ENCODE measurements at places on chromosomes 6 and 20.

GRCh38 chr20:48766961-48767960, 60.5 kb downstream of the PREX1 start:
- peak; percentile 26 for DNase-seq

DNA sequence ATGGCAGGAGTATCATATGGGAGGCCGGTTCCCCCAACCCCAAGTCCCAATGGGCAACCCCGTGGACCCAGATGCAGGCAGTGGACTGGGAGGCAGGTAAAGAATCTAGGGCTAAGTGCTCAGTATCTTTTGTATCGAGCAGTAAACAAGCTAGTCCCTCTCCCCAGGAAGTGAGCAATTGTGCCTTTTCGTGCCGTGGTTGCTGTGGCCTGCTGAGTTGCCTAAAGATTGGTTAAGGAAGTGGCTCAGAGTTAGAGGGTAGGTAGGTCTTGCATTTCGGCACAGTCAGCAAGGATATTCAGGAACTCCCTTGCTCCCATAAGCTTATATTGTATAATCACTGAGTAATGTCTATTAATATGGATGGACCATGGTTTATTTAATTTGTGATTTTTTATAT, 1.3 kb upstream of the DNAH8 start:
- DNase-seq, result peak; percentile 75

DNA sequence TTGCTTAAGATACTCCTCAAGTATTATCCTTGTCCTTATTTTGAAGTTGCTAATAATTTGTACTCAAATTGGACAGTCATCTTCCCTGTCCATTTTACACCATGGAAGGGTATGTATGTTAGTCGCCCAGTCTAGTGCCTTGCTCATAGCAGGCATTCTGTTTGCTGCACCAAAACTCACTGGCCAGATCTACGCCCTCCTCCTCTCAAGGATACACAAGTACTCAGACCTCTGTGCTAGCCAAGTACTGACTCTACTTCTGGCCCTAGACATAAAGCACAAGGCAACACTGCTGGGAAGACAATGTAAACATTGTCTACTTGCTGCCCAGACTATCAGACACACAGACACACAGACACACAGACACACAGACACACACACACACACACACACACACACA, 57.7 kb downstream of the DNAAF9 start:
- DNase-seq, result no peak

- peak; percentile 12 for DNase-seq
Observed at GRCh38 chr6:125314009-125314581, 12.3 kb upstream of the HDDC2 start.

- no peak for DNase-seq
Observed at GRCh38 chr20:5989539-5989938, 39.1 kb downstream of the MCM8 start.

- no peak for DNase-seq
Observed at GRCh38 chr6:85192186-85192585, 257.7 kb upstream of the NT5E start.

DNA sequence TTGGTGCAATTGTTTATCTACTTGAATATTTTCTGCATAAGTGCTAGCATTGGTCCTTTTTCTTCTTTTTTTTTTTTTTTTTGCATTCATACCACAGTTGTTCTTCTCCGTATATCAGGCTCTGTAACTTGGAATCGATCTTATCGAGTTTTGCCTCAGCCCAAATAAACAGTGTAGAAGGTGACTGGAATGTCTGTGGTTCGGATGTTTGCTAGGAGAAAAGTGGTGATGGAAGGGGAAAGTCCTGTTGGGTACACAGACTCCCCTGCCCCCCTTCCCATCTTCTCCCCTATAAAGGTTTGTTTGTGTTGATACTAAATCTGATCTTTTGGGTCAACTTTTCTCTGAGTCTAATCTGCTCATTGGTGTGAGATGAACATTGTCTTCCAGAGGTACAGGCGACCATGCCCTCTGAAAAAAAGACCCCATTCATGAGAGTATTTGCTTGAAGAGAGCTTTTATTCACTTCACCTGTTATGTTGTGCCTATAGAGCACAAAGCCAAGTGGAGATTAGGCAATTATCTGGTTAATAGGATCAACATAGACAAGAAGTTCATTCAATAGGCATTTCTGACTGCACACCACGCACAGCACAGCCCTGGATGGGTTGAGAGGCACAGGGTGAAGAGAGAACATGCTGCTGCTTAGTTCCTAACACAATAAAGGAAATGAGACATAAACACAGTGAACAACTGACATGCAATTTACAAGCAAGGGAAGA, 620.0 kb downstream of the PKHD1 start:
- DNase-seq, result no peak

- no peak for DNase-seq
Observed at GRCh38 chr6:135215563-135215962, 34.5 kb downstream of the MYB start.

GRCh38 chr6:98920904-98921431, 26.8 kb downstream of the FBXL4 start:
- DNase-seq, result no peak

DNA sequence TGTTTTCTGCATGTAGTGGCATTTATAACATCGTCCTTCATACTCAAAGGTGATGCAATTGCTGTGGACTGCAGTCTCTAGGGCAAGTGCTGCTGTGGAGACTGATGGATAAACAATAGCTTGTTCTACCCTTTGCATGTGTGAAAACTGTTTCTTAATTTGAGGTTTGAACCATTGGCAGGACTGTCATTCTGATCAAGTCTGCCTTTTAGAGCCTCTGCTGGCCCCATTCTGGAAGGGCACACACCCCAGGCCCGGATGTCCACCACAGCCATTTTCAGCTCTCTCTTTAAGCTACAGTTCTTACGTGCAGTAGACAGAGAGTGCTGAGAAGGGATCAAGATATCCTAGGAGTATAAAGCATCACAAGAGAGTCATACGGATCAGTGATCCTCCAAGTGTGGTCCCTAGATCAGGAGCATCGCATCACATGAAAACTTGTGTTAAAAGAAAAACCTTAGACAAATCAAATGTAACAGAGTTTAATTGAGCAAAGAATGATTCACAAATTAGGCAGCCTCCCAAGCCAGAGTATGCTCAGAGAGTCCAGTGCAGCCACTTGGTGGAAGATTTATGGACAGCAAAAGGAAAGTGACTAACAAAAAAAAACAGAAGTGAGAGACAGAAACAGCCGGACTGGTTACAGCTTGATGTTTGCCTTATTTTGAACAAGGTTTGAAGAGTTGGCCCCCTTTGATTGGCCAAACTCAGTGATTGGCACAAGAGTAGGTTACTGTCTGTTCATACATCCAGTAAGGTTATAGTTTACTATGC, 52.0 kb downstream of the FRK start:
- DNase-seq, result no peak

DNA sequence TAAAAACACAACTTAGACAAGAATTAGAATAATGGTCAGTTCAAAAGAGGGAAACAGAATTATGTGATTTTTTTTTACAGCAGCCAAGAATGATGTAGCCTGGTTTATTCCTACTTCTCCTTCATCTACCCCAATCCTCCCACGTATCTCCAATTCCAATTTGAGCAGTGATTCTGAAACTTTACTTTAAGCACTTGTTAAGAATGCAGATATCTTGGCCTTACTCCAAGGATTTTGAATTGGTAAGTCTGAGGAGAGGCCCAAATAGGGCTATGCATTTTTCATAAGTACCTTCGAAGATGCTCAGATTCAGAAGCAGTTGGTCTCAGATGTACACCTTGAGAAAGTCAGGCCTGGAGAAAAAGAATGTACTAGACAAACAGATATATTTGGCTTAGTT, 233.4 kb upstream of the FLRT3 start:
- DNase-seq, result no peak

DNA sequence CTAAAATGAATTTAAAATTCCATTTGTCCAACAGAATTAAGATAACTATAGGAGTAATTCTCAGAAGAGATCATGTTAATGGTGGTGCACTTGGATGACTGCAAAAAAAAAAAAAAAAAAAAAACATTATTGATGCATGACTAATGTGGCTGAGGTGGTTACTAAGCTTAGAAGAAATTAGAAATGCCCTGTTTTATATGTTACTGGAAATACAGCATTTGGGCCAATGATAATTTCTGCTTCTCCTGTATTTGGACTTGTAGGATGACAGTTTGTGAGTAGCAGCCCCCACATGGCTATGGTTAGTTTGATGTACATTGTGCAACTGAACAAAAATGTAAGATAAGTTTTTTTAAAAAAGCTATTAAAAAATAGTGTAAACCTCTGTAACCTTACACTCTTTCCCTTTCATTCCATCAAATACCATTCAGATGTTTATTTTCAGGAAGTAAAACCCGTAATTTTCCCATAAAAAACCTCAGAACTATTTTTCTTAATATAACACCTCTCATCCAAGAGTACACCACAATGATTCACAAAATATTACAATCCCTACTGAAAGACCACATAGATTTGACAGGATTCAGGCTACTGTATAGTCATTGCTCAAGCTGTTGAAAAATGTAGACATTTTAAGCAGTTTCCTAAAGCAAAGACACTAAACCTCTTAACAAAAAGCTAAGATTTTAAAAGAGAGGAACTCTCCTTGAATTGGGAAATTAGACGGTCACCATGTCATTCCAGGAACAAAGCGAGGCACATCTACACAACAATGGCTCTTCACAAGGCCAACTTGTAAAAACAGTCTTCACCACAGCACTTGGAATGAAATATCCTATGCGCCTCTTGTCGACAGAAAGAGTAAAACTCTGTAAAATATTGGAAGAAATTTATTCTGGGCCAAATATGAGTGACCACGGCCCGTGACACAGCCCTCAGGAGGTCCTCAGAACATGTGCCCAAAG, 83.0 kb downstream of the WDR27 start:
- DNase-seq, result no peak

DNA sequence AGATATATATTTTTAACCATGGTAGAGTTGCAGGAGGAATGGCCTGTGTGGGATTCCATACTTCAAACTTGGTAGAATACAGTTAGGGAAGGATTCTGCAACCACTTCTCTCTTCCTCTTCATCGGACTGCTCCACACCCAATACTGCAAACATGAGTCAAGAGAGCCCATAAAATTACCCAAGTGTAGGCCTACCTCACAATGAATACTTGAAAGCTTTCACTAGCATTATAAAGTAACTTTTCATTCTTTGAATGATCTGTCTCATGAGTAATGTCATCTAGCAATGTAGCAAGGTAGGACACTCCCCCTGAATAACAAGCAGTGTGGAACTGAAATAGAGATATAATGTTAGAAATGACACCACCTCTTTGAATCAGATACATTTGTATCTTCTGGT, 79.4 kb downstream of the FOXC1 start:
- DNase-seq, result no peak

DNA sequence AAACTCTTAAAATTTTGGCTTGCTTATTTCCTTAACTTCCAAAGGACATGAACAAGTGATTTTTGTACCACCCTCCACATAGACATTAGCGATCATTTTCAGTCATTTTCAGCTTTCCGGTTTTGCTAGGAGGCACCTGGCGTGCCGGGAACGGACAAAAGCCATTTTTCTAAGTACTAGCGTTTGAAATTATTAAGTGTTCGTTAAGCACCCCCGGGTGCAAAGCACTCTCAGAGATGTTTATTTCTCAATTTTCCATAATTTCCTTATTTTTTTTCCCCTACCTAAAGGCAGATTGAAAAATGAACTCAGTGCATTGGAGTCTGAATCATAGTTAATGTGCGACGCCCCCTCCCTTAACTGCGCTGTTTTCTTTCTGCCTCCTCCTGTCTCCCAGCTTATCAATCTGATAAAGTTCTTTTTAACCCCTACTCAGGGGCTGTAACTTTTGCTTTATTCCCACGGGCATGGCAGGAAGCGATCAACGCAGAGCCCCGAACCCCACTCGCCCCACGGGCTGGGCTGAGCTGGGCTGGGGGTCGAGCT, 58.2 kb downstream of the ZNF831 start:
- DNase-seq, result no peak

- peak; percentile 20 for DNase-seq
Observed at GRCh38 chr6:167825332-167826229, 1.1 kb upstream of the AFDN start.

GRCh38 chr6:26158076-26158580, 70.9 kb downstream of the HFE start:
- DNase-seq, result peak; percentile 88

- DNase-seq, result no peak
Observed at GRCh38 chr20:34705008-34705396, 858 bp downstream of the TP53INP2 start.

- no peak for DNase-seq
Observed at GRCh38 chr6:161462148-161462547, 188.3 kb upstream of the AGPAT4 start.

DNA sequence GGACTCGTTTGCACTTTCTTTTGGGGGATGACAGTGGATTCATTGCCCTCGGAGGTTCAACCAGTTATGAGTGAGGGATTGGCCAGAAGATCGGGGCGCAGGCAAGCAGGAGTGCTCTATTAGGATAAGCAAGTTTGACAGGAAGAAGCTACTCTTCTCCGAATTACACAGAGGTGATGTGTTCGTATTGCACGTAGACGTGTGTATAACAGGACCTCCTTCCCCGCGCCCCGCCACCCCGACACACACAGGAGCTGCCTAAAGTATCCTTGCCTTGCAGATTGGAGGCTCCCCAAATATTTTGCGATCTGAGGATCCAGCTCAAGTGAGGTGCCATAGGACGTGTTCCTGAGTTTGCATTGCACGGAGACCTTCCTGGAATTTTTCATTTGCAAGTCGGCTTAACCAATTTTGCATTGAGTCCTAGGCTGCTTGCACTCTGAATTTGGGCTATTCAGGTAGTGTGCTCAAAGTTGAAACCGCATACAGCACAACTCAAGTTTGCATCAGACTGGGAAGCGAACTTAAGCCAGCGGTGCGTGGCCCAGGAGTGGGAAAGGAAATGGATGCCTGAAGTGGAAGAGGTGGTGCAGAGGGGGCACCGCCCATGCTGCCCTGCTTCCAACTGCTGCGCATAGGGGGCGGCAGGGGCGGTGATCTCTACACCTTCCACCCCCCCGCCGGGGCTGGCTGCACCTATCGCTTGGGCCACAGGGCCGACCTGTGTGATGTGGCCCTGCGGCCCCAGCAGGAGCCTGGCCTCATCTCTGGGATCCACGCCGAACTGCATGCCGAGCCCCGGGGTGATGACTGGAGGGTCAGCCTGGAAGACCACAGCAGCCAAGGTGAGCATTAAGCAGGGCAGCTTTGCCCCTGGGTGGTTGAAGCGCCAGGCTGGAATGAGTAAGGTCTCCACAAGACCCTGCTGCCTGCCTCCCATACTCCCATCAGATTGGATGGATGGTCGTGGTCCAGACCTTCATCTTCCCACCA, 770 bp downstream of the TCF19 start:
- DNase-seq, result peak; percentile 22

Data from stimulated activated CD4-positive, alpha-beta T cell treated with anti-CD3 and anti-CD28 coated beads, Interleukin-1b, Interleukin-23, amount 100 ng/mL, for 48 hours (primary cell).